CD4-positive, alpha-beta T cell treated with Interleukin-6 at 100 ng/mL for 8 hours (primary cell): ENCODE measurements at places on chromosomes 12 and 14.

DNA sequence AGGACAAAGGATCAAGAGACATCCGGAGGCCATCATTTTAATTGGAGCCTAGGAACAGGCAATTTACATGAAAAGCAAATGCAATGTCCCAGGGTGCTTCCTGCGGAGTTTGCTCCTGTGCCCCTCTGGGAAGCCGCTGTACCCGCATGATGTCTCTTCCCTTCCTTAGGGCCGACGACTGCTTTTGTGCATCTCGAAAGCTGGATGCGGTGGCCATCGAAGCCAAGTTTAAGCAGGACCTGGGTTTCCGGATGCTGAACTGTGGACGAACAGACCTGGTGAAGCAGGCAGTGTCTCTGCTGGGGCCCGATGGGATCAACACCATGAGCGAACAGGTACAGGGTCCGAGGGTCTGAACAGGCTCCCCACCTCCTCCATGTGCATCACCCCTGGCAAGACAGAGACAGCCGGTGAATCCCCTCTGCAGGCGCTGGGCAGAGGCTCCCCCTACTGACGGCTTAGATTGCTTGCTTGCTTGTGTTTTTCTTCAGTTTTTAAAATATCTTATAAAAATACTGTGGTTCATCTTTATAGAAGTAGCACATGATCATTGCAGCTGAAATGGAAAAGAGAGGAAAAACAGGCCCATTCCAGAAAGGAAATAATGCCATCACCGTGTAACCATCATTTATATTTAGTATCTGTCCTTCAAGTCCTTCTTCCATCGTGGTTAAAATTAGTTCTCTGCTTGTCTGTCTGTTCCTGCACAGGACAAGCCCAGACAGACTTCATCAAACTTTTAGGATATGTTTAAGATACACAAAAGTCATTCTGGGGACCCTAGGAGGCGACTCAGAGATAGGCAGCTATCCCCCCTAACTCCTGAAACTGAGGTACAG is 75.4 kb upstream of the PWP1 start:
- no peak for DNase-seq

GRCh38 chr14:32657081-32657480 is 281.6 kb upstream of the NPAS3 start:
- DNase-seq = no peak

GRCh38 chr14:103134405-103134804 is 11.1 kb downstream of the TNFAIP2 start:
- no peak for DNase-seq

- no peak for DNase-seq
These were observed 6.9 kb downstream of the CDCA4 start for GRCh38 chr14:105014032-105014431.

DNA sequence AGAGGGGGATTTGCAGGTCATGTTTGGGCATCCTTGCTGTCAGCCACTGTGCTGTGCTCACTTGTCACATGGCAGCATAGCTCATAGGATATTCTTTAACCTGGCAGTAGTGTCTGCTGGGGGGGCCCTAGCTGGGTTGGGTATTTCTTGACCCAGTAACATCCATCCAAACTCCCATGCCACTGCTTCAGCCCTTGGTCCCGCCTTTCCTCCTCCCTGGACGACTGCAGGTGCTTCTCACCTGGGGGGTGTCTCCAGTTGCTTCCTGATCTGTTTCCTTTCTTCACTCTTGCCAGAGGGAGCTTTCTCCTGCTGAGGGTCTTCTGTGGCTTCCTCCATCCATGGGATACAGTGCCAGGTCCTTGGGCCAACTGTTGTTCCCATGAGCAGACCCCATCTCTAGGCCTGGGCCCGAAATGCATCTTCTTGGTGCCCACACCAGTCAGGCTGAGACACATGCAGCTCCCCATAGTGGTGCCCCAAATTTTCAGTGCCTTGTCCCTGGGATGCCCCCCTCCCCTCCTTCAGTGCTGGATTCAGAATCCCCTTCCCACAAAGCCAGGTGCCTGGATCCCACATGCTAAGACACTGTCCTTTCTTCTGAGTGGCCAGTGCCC is 20.5 kb downstream of the C14orf132 start:
- no peak for DNase-seq

GRCh38 chr12:1533602-1534304 is 60.6 kb downstream of the FBXL14 start:
- DNase-seq = peak; percentile 39

GRCh38 chr14:68775614-68776126 is 17.2 kb downstream of the ZFP36L1 start:
- no peak for DNase-seq
